Esophagus squamous epithelium (tissue), 5 donors: ENCODE measurements at places on chromosomes 3 and 15. TPM values are rescaled to one million over a fixed set of nuclear protein-coding genes. Genes with fewer than 3 reads are reported as not detected.

- H3K4me3 ChIP-seq = no peak overlapping the region
- no peaks in the 10 kb centered on the region for H3K27me3 ChIP-seq
- peaks cover 49% of the 10 kb centered on the region for H3K4me1 ChIP-seq
- peak overlapping the region; percentile 35 for H3K27ac ChIP-seq
- H3K36me3 ChIP-seq = peaks cover 27% of the 10 kb centered on the region
- no peak for DNase-seq
Measured at GRCh38 chr3:58497097-58497496, 5.2 kb downstream of the KCTD6 start.

GRCh38 chr15:81492969-81493645 is 119.1 kb upstream of the TMC3 start:
- no peaks in the 10 kb centered on the region for H3K36me3 ChIP-seq
- DNase-seq = no peak
- no peaks in the 10 kb centered on the region for H3K27me3 ChIP-seq
- no peaks in the 10 kb centered on the region for H3K4me1 ChIP-seq
- no peak overlapping the region for H3K4me3 ChIP-seq

GRCh38 chr3:118369892-118370491 is 664.7 kb downstream of the IGSF11 start:
- no peaks in the 10 kb centered on the region for H3K27me3 ChIP-seq
- DNase-seq = no peak
- H3K4me3 ChIP-seq = no peak overlapping the region
- H3K4me1 ChIP-seq = no peaks in the 10 kb centered on the region

DNA sequence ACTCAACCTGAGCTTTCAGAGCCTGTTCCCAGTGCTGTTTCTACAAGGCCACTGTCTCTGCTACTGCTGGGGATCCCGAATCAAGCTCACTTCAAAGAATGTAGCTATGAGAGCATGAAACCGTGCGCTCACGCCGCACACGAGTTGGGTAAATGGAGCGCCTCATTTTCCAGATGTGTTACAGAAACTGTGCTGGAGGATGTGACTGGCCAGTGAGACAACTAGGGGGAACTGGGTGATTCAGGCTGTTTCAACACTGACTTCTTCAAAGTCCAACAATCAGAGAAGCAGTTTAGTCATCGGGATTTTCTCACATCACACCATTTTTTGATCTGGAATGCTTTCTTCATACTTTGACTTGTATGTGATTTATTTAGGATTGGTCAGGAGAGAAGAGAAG is 3.5 kb downstream of the ZNF710 start:
- H3K36me3 ChIP-seq = no peaks in the 10 kb centered on the region
- peak overlapping the region; percentile 10 for H3K4me3 ChIP-seq
- peak overlapping the region; percentile 89 for H3K27ac ChIP-seq
- no peak for DNase-seq
- H3K4me1 ChIP-seq = peaks cover 44% of the 10 kb centered on the region

DNA sequence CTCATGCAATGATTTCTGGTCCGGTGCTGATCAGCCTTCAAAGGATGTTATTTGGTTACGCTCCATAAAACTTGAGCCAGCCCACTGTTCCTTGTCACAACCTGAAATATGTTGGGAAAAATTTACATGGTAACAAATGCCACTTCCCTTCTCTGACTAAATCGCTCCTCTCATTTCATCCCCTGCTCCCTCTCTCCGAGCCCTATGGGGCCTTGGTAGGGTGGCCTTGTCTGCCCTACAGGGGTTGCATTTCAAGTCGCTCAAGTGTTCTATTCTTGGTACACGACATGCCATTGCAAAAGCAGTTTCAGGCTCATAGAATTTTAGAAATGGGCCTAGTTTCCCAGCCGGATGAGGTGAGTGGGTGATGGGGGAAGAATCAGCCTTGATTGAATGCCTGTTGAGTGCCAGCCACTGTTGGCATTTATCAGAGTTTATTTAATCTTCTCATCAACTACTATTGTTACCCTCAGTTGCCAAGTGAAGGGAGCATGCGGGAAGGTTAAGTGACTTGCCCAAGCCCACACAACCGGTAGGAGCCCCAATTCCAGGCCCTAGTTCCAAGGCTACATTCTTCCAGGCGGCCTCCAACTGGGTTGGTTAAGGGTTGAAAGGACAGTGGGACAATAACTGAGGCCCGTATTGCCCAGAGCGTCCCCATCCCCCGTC is 961 bp upstream of the ABHD2 start:
- H3K4me1 ChIP-seq = peaks cover 23% of the 10 kb centered on the region
- H3K36me3 ChIP-seq = no peaks in the 10 kb centered on the region
- H3K27me3 ChIP-seq = no peaks in the 10 kb centered on the region
- peak overlapping the region; percentile 30 for H3K4me3 ChIP-seq

- no peak for DNase-seq
- H3K27me3 ChIP-seq = no peaks in the 10 kb centered on the region
- H3K4me1 ChIP-seq = no peaks in the 10 kb centered on the region
- H3K27ac ChIP-seq = no peak overlapping the region
- no peaks in the 10 kb centered on the region for H3K36me3 ChIP-seq
Measured at GRCh38 chr3:56302417-56302816, 165.8 kb downstream of the ERC2 start.

DNA sequence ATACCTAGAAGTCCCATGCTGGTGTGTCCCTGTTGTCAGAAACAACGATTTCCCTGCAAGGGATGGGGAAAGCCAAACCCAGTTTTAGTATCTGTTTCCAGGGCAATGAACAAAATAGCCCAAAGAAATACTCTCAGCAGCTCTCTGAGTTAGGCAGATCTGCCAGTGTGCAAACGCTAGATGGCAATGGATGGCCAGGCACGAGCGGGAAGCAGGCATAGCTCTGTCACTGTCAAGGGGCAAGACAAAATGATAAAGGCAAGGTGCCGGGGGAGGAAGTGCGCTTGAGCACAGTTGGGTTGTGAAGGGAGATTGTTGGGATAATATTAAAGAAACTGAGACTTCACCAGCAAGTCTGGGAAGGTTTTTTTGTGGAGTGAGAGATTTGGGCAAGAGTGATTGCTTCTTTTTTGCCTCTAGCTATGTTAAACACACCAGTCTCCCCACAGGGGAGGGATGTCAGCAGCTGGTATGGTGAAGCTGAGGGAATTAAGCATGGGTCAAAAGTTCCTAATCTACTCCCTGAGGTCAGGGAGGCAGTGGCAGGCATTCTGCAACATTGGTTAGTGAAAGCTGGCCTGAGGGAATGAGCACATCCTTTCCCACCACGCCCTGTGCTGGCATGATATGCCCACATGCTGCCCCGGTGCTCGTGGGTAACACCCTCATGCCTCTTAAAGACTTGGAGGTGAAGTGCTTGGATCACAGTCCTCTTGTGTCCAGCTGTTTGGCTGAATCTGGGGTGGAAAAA is 117.5 kb downstream of the PDCD6IP start:
- H3K27me3 ChIP-seq = no peaks in the 10 kb centered on the region
- no peak for DNase-seq
- H3K27ac ChIP-seq = no peak overlapping the region
- no peaks in the 10 kb centered on the region for H3K36me3 ChIP-seq
- H3K4me3 ChIP-seq = no peak overlapping the region
- peaks cover 7% of the 10 kb centered on the region for H3K4me1 ChIP-seq

DNA sequence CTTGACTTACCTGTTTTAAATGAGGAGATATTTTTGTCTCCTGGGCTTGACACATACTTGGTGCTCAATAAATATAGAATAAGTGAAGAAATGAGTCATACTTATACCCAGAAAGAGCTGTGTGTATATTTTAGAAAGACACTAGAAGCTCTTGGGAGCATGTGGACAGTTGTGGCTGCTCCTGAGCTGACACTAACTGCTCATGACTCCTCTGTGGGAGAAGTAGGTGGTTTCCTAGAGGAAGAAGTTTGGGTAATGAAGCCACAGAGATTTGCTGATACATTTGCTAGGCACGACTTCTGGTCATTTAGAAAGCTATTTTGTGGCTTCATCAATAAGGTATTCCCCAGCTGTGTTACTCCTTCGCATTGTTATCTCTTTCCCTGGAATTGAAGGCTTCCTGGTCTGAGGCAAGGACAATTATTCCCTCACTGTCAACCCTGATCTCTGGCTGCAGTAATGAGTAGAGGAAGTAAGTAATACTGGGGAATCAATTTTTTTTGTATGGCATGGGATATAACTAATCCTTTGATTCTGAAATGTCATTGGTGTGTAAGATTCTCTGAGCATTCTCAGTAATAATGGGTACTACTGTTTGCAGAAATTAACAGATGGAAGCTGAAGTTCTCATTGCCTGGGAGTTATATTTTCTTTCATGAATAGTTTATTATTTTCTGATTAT is 79.6 kb upstream of the DCBLD2 start:
- no peak overlapping the region for H3K27ac ChIP-seq
- H3K27me3 ChIP-seq = no peaks in the 10 kb centered on the region
- no peak for DNase-seq
- no peak overlapping the region for H3K4me3 ChIP-seq
- no peaks in the 10 kb centered on the region for H3K4me1 ChIP-seq

DNA sequence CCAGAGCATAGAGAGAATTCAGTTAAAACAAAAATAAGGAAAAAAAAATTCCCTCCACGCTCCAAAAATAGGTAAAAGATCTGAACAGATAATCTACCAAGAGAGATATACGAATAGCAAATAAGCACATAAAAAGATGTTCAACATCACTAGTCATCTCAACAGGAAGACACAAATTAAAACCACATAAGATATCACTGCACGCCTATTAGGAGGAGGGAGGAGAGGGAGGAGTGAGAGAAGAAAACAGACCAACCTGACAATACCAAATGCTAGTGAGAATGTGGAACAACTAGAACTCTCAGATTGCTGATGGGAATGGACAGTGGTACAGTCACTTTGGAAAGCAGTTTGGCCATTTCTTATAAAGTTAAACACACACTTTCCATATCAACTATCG is 212.5 kb downstream of the FMN1 start:
- no peaks in the 10 kb centered on the region for H3K27me3 ChIP-seq
- no peak for DNase-seq
- no peaks in the 10 kb centered on the region for H3K36me3 ChIP-seq
- H3K4me3 ChIP-seq = no peak overlapping the region
- no peak overlapping the region for H3K27ac ChIP-seq
- H3K4me1 ChIP-seq = peaks cover 8% of the 10 kb centered on the region

DNA sequence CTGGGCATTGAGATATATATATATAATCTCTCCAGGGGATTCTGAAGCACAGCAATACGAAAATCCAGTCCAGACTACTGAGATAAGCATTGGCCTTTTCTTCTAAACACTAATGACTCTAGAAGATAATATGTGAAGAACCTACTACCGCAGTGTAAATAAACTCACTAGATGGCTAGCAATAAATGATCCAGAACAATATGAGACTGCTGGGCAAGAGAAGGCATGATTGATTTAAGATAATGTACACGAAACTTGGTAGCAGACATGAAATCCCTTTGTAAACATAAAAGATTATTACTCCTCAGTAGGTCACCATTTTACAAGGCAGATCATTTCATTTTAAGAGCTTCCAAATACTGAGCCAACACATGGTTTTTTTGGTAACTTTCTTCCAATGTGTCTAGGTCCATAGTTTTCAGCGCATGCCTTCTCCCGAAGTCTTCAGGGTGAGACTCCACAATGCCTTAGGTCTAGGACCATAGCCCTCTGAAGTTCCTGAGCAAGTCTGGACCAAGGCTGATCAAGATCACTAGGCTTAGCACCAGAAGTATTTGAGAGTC is 193.2 kb downstream of the LRRN1 start:
- no peak for DNase-seq
- H3K4me3 ChIP-seq = no peak overlapping the region
- no peak overlapping the region for H3K27ac ChIP-seq
- no peaks in the 10 kb centered on the region for H3K36me3 ChIP-seq
- no peaks in the 10 kb centered on the region for H3K4me1 ChIP-seq

- no peaks in the 10 kb centered on the region for H3K27me3 ChIP-seq
- no peak for DNase-seq
- H3K4me3 ChIP-seq = no peak overlapping the region
- H3K27ac ChIP-seq = no peak overlapping the region
- H3K4me1 ChIP-seq = no peaks in the 10 kb centered on the region
- no peaks in the 10 kb centered on the region for H3K36me3 ChIP-seq
Measured at GRCh38 chr3:33318710-33319380, 41.6 kb downstream of the FBXL2 start.

DNA sequence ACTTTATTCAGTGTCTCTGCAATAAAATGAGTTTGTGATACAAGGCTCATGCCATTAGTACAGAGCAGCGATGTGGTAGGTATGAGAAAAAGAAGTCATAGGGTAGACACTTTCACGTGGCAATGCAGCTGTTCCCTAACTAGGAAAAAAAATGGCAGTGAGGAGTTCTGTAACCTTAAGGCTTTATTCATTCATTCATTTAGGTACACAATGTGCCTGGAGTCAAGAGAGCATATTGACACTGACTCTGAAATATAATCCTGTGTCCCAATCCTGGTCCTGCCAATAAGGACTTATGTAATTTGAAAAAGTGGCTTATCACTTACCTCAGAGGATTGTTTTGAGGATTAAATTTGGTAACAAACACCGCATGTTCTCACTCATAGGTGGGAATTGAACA is 173.0 kb upstream of the AZI2 start:
- no peak overlapping the region for H3K4me3 ChIP-seq
- no peak for DNase-seq
- no peaks in the 10 kb centered on the region for H3K4me1 ChIP-seq

DNA sequence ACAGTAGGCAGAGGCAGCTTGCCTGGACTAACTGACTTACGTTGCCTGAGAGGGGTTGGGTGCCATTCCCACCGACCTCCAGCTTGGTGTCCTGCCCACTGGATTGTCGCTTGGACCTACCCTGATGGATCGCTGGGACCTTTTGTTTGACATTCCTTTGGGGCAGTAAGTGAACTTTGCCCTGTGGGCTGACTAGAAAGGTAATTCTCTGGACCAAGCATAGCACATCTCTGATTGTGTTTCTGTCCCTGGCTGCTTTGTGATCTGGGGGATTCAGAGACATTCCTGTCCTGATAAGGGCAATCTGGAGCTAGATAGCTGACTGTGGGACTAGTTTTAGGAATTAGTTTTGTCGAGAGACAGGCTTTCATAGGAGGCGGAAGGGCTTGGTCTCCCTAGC is 19.5 kb upstream of the IFT57 start:
- no peak for DNase-seq
- no peak overlapping the region for H3K4me3 ChIP-seq
- no peaks in the 10 kb centered on the region for H3K27me3 ChIP-seq
- H3K27ac ChIP-seq = no peak overlapping the region

- no peak overlapping the region for H3K27ac ChIP-seq
- H3K36me3 ChIP-seq = no peaks in the 10 kb centered on the region
- H3K4me3 ChIP-seq = no peak overlapping the region
- DNase-seq = no peak
- no peaks in the 10 kb centered on the region for H3K27me3 ChIP-seq
- H3K4me1 ChIP-seq = no peaks in the 10 kb centered on the region
Measured at GRCh38 chr3:128655531-128655930, 4.9 kb upstream of the RPN1 start.

DNA sequence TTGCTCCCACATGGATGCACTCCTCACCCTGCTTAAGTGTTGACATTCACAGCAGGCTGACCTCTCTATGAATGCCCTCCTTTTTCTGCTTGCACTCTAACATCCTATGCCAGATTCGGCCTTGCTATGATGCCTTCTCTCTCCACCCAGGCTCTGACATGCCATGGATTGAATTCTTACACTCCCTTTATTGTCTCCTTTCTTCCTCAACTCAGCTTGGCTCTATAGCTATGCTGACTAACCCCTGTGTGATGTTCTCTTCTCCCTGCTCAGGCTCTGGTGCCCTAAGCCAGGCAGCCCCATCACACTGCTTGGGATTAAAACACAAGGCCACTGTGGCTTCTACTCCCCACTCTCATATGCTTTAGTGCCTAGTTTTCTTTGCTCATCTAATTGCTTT is 563.7 kb downstream of the NSUN3 start:
- no peak overlapping the region for H3K27ac ChIP-seq
- H3K36me3 ChIP-seq = no peaks in the 10 kb centered on the region
- peaks cover 4% of the 10 kb centered on the region for H3K4me1 ChIP-seq
- no peak overlapping the region for H3K4me3 ChIP-seq

- no peaks in the 10 kb centered on the region for H3K4me1 ChIP-seq
- no peaks in the 10 kb centered on the region for H3K27me3 ChIP-seq
- H3K36me3 ChIP-seq = no peaks in the 10 kb centered on the region
- DNase-seq = no peak
Measured at GRCh38 chr15:61556037-61556648, 327.0 kb upstream of the RORA start.

CYP8B1 gene
- total RNA-seq = not detected
